ENCODE measurements at places on chromosomes 6 and 20.

- DNase-seq: no peak
Observed at GRCh38 chr6:13733178-13733887, 21.7 kb upstream of the RANBP9 start.

DNA sequence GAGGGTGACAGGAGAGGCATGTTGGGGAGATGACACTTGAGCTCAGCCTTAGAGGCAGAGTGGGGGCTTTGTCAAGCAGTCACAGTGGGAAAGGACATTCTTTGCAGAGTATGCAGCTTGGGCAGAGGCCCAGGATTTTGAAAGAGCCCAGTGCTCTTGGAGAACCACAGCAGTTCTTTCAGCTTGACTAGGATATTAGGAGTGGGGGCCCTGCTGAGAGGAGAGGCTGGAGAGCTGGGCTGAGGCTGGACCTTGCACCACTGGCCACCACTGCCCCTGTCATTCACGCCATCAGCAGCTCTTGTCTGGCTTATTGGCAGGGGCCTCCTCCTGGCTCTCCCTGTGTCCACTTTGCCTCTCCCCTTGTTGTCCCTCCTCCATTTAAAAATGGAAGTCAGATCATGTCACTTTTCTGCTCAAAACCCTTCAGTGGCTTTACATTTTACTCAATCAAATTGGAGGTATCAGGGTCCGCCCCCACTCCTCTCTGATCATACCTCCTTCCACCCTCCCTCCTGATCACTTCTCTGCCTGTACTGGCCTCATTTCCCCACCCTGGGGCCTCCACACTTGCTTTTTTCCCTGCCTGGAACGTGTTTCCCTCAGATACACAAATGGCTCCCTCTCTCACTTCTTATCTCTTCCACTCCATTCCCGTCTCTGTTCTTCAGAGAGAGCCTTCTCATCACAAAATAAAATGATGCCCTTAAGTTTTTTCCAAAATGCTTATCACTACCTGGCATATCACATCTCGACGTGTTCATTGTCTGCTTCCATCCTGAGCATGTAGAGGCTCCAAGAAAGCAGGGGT is 10.5 kb downstream of the MANBAL start:
- DNase-seq: no peak

DNA sequence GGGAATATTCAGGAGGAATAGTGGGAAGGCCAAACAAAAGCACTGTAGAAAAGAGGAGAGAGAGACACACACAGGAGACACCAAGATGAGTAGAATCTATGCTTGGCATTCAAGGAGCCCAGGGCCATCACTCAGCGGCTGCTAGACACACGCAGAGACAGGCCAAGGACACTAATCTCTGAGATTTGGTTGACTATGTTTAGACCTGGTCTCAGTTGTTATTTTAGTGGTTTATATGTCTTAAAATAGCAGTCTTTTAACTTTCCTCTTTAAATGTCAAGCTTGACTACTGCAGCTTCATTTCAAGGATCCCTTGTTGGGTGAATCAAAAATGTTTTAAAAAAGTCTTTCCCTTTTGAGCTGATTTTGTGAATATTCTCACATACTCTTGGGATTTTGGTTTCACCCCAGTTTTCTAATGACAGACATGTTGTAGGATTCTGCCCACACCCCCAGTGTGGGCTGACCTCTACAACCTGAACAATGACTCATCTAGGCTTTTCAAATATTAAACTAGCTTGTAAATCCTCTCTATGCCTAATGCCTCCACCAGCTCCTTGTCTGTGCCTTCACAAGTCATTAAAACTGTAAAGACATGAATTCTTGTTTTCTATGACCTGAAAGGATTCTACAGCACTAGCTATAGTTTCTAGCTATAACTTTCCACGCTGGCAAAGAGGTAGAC is 142.7 kb upstream of the EXOC2 start:
- no peak for DNase-seq

GRCh38 chr6:16237242-16237641 is 1.1 kb upstream of the GMPR start:
- no peak for DNase-seq

- DNase-seq: no peak
Observed at GRCh38 chr6:113347436-113347835, 509.7 kb upstream of the MARCKS start.

DNA sequence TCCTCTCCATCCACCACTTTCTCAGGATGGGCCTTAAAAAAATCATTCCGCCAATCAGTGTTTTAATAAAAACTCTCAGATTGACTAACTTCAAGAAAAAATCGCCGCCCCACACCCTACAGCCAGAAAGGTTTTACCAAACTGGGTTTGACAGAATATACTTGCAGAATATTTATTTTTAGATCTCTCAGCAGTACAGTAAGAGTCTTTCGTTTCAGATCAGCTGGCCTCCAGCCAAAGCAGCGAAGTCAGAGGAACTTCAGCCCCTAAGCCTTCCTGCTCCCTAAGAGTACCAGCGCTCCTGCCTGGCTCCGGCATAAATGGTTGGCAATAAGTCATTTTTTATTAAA is 24.7 kb downstream of the TBC1D7 start:
- DNase-seq: peak; percentile 34

- DNase-seq: no peak
Observed at GRCh38 chr6:33828452-33828763, 24.6 kb upstream of the MLN start.

- DNase-seq: no peak
Observed at GRCh38 chr6:142929751-142930358, 15.1 kb downstream of the HIVEP2 start.

DNA sequence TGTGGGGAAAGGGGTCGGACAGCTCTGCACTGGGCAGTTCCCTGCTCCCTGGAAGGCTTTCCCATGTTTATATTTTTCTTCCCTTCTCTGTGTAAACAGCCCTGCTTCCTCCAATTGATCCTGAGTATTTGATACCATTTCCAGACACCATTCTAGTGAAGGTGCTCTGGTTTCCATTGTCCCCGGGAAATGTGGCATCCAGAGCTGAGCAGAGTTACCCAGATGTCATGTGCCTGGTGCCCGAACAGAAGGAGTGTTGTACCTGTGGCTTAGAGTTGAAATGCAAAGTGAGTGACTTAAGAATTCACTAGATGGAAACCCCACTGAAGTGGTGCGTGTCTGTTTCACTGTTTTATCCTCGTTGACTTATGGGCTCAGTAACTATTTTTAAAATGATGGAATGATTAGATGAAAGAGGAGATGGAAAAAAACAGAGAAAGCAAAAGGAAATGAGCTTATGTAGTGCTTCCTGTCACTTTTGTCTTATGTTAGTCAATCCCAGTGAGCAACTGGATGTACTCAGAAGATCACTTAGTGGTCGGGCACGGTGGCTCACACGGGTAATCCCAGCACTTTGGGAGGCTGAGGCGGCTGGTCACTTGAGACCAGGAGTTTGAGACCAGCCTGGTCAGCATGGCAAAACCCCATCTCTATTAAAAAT is 83.8 kb downstream of the SASH1 start:
- no peak for DNase-seq

DNA sequence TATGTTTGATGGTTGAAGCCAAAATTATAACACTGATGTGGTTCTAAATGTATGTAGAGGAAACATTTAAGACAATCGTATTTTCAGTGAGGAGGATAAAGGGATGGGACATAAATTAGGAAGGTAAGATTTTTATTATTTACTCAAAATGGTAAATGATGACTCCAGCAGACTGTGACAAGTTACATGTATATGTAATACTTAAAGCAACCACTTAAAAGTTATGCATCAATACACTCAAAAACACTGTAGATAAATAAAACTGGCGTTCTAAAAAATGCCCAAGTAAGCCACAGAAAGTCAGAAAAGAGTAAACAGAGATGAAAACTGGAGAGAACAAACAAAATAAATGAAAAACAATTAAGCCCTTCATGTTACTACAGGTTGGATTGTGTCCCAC is 18.7 kb downstream of the HLA-DMB start:
- no peak for DNase-seq

DNA sequence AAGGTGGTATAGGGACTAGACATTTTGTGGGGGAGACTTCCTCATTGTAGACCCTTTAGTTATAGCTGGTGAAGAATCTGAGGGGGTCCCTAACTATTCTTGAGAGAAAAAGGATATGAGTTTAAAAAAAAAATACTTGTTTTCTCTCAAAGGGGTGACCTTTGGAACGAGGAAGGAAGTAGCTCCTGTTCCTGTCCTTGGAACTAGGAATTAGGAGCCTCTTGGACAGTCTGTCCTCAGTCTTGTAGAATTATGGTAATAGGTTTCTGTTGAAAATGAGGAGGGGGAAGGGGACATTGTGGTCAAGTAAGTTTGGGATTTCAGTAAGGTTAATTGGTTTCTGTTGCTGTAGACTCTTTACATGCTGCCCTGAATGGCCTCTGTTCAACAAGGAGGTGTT is 56.5 kb downstream of the PLEKHG1 start:
- DNase-seq: no peak

DNA sequence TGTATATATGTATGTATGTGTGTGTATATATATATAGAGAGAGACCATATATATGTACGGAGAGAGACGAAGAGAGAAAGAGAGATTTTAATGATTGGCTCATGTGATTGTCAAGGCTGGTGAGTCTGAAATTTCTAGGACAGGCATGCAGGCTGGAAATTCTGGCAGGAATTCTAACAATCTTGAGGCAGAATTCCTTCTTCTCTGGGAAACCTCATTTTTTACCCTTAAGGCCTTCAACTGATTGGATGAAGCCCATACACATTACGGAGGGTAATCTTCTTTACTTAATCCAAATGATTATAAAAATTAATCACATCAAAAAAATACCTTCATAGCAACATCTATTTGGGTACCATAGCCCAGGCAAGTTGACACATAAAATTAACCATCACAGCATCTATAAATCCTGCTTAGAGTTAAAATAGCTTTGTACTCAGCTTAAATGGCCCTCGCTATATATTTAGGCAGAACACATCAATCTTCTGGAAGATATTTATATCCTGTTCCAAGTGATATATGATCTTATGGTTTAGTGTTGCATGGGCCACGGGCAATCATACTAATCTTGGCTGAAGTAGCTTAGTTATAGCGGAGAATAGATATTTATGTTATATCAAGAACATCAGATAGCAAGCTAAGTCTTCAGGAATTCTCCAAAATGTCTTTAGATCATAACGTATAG is 36.6 kb downstream of the ABRACL start:
- DNase-seq: no peak

DNA sequence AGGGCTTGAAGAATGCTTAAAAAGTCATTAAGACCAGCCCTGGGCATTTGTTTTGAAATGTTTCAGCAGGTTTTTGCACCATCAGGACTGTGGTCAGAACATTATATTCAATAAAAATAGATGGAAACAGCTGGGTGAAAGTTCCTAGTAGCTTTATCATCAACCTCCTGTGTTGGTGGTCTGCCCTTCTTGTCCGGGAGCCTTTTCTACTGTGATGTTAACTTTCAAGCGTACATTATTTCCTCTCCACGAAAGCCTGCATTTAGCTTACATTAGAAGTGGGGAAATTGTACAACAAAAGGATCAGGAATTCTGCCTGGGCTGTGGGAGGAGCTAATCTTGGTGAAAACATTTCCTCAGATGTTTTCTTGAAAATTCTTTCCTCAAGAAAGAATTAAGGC is 71.1 kb downstream of the LAMA4 start:
- DNase-seq: no peak

DNA sequence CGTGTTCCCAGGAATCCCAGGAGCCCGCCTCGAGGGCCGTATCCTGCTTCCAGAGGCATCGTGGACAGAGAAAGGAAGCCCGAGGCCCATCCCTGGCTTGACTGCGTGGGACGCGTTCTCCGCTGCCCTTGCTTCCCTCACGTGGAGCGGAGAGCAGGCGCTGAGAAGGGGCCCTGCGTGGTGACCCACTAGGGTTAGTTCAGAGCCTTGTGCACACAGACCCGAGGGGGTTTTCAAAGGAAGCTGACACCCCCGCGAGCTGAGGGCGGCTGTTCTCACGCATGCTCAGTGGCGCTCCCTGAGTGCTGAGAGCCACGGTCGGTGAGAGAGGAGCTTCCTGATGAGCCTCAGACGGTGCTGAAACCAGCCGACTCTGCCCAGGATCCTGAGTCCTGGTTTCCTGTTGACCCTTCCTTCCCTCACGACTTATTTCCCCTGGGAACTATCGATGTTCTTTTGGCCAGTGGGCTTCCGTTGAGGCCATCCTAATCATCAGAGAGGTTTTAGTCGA is 28.9 kb upstream of the CCR6 start:
- peak; percentile 85 for DNase-seq

DNA sequence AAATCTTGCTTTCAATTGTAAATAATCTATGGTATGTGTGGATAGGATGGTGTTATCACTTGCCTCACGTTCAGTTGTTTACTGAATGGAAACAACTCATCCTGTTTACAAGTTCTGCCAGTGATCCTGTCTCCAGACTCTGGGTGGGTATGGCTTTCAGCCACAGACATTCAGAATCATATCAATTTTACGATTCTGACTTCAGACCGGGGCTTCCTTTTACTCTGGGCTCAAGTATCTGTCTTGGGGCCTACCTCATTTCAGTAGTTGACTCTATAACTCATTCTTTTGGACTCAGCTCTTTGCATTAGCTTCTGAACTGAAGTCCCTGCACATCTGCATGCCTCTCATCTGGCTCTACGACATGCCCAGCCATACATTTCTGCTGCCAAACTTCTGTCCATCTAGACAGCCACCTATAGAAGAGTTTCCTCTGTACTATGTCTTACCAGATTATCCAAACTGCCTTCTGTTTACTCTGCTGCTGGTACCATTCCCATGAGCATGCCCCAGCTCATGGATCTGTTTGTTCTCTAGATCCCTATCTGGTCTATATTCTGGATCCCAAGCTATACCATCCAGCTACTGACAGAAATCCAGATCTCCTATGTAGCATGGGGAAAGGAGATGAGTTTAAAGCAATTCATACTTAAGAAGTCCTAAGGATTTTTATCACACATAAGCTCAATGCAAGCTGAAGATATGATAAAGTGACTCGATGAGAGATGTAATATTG is 34.3 kb downstream of the FYN start:
- no peak for DNase-seq

DNA sequence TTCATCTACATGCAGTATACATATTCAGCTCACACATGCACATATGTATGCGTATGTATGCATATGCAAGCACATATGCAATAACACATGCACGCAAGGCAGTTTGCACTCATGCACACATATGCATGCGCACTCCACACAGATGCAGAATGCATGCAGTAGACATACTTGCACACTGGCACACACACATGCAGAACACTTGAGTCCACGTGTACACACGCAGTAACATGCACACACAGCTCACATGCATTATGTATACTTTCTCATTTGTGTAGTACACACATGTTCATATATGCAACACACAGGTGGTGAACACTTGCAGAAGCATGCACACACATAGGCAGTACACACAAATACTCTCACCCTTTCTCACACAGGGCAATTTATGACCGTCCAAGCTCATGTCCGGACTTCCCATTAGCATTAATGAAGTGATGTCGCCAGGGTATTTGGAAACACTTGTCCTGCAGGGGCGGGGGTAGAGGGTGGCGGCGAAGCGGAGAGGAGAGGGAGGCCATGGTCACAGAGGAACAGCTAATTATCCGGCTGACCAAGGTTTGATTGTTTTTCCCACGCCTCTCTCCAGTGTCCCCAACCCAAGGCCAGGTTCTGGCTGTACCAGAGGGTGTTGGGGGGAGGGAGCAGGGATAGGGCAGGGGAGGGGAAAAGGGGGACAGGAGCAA is 91.3 kb downstream of the VEGFA start:
- DNase-seq: no peak

All from activated naive CD4-positive, alpha-beta T cell treated with Interleukin-2 at 50 U/mL for 16 hours (primary cell).